ENCODE measurements at places on chromosomes 5 and 9.

- DNase-seq, result no peak
Measured at GRCh38 chr5:111197523-111197922, 26.7 kb upstream of the CAMK4 start.

GRCh38 chr5:56496581-56497063, 263.5 kb upstream of the ANKRD55 start:
- DNase-seq, result no peak

GRCh38 chr9:92538541-92538940, 2.8 kb upstream of the ECM2 start:
- DNase-seq, result peak; percentile 62

DNA sequence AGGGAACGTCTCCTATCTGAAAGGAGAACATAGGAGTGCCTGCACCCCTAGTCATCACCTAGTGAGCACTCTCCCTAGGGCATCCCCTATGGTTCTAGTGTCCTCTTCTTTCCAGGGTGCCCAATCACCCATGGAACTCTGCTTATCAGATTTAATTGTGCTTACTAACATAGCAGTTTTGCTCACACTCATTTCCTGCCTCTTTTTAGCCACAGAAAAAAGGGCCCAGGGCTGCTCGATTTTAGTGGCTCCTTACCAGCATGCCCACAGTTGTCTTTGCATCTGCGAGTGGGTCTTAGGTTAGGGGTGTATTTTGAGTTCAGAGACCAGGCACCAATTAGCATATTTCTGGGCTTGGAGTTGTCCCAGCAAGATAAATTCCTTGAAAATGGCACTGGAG, 1110.2 kb downstream of the TAF11L14 start:
- DNase-seq, result no peak

GRCh38 chr5:17276445-17276844, 59.0 kb downstream of the BASP1 start:
- no peak for DNase-seq

DNA sequence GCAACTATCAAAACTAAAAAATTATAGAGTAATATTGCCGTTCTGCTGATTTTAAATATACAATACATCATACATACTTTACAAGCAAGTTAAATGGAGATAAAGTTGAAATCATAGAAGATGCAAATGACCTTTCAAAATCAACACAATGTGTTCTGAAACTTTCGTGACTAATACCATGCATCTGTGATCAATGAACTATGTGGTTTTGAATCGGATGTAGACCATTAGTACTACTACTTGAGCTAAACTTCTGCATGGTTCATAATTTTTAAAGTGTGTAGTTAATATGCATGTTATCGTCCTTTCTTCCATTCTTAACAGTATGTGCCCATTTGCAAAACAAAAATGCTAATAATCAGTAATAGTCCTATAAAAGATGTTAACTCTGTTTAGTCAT, 11.3 kb upstream of the PHF2 start:
- DNase-seq, result no peak

Data from AG08396 (cell line).